ENCODE measurements at places on chromosomes 1 and 21.

DNA sequence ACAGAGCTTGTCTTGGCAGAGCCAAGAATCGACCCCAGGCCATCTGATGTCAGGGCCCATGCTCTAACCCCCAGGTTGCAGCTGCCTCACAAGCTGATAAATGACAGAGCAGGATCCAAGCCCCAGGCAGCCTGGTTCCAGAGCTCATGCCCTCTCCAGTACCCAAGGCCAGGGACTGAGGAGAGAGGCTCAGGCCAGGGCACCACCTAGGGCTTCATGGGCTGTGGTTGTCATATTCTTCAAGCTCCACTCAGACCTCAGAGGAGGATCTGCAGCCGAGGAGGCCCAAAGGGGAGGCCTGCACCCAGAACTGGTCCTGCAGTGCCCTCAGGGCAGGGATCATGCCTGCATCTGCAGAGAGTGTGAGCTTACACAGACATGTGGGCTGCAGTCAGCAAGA, 301.1 kb downstream of the MATN1 start:
- DNase-seq = no peak

DNA sequence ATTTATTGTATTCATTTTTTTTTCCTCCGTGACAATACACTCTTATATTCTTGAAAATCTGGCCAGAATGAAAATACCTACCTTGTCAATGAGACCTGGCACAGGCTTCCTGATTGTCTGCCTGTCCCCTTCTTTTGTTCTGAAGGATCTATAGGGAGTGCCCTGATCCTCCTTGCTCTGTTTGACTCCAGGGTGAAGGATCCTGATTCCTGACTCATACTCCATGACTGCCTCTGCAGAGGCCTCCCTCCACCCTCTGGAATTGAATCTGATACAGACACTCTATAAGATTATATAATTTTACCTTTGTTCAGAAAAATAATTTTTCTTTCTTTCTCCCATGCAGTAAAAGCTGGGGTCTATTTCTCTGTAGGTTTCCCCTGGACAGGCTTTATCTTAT, 116.2 kb downstream of the HMCN1 start:
- DNase-seq = no peak

DNA sequence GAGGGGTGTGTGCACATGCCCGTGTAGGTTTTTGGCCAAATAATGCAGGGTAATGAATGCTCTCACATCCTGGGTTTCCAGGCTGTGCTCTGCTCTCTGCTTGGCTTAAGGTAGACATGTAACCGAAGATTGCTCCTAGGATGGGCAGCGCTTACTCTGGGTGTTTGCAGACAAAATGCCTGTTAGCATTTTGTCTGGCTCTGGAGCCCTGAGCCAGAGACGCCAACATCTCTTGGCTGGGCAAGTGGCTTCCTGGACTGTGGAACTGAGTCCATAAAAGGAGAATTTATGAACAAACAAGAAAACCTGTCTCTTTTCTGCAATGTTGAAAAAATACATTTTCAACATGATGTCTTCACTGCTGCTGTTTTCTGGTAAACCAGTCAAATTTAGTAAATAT, 96.0 kb upstream of the TSPAN2 start:
- no peak for DNase-seq

GRCh38 chr1:158506369-158506987, 34.5 kb downstream of the OR10R2 start:
- DNase-seq = no peak

GRCh38 chr1:3282656-3283430, 171.6 kb upstream of the ARHGEF16 start:
- no peak for DNase-seq

DNA sequence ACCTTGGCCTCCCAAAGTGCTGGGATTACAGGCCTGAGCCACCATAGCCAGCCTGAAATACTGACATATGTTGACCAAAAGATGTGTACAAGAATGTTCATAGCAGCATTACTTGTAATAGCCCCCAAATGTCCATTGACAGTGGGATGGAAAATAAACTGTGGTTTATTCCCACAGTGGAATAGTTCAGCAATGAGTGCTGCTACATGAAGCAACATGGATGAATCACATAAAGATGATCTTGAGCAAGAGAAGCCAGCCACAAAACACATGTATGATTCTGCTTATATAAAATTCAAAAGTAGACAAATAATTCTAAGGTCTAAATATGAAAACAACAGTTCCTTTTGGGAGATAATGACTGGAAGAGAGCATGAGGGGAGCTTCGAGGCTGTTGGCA, 9.1 kb upstream of the CREG1 start:
- DNase-seq = no peak

GRCh38 chr1:109214695-109215623, 1.2 kb downstream of the SARS1 start:
- no peak for DNase-seq

DNA sequence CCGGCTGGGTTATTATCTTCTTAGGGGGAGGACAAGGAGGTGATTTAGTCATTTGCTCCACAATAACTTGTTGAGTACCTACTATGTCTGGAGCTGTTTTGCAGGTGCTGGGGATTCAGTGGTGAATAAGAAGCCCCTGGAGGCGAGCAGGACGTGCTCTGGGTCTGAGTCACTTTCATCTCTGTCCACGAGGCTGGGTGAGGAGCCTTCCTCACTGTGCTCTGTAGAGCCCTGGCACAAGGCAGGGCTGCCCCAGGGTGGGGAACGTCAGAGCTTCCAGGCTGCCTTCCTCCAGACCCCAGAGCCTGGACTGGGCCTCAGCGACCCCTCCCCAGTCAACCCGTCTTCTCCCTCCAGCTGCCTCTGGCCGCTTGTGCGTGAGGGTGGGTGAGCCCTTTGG, 2.5 kb upstream of the PADI6 start:
- DNase-seq = no peak

- DNase-seq = no peak
These were observed 18.6 kb downstream of the NTPCR start for GRCh38 chr1:232968965-232969364.

GRCh38 chr1:27658951-27659496, 13.0 kb downstream of the IFI6 start:
- DNase-seq = no peak

DNA sequence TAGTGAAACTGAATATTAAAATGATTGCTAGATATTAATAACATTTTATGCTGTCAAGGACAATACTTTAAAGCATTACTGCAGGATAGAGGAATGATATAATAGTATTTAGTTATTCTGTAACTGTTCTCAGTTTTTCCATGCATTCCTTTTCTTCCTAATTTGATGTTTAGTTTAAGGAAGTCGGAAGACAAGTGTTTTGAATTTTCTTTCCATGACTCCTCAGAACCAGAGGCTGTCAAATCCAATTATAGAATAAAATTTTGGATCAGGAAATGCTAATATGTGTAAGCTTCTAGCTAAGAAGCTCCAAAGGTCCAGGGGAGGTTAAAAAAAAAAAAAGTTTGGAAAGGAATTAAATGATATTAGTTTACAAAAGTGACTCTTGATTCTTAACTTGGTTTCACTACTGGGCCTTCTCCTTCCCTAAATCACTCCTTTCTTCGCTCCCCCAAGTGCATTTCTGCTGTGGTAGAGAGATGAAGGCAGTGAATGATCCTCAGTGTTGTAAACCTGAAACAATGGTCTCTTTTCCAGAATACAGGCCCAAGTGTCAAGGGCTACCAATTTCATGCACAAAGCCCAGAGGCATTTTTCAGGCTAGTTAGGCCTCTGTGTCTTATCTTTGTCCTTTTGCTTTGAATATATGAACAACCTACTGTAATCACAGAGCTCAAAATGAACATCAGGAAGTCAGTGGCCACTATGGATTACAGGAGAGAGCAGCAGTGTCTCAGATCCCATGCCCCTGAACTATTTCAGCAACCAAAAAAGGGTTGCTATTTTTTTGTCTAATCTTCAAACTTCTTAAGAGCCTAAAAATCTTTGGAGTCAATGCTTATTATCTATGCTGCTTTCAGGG, 6.2 kb downstream of the ADSS2 start:
- DNase-seq = no peak

- no peak for DNase-seq
These were observed 10.4 kb upstream of the TMEM200B start for GRCh38 chr1:29133861-29134694.

- DNase-seq = no peak
These were observed 38.1 kb downstream of the NIBAN1 start for GRCh38 chr1:184935920-184936798.

- DNase-seq = no peak
These were observed 51.6 kb downstream of the IRF2BP2 start for GRCh38 chr1:234558330-234558836.

GRCh38 chr1:183197762-183198161, 11.7 kb downstream of the LAMC2 start:
- DNase-seq = no peak

DNA sequence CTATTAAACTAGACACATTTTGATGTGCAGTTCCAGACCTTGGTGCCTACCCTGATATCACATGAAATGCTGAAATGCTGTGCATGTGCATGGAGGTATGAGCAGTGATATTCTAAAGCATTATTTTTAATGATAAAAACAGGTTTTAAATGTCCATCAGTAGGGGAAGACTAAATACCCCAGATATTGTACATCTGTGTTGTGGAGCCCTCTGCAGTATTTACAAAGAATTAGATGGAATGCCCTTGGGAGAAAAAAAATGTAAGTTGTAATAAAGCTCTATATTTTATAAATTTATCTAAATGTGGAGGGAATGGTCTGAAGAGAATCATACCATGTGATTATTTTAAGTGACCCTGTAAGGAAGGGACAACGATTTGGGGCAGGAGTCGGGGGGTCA, 39.1 kb upstream of the IGSF5 start:
- DNase-seq = no peak

DNA sequence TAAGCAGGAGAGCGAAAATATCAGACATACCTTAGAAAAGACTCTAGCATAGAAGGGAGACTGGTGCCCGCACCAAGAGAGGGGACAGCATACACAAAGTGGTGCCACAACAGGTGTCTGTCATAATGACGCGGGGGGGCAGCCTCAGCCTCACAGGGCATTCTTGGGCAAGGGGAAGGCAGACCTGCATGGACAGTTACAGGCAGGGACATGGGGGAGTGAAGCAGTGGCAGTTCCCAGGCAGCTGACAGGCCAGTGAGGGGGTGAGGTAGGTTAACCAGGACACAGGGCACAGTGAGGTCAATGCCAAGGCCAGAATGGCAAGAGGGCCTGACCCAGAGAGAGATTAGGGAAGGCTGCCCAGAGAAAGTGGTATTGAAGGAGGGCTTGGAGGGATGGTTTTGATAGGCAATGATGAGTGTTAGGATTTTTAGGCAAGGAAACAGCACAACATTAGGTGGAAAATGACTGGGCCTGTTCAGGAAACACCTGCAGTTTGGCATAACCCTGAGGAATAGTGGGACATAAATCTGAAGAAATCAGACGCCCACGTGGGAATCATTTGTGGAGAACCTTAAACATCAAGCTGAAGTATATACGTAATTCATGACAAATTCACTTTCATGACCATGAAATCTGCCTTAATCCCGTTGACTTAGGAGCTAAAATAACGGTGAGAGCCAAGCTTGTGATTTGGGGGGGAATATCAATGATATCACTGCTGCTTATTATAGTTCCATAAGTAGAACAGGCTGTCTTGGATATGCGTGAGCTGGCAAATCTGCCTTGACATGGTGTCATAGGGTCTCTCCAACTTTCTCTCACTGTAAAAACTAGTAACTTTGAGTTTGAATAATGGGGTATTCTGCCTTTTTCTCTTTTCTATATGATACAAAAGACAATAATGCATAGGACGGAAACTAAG, 8.9 kb downstream of the PTPN14 start:
- DNase-seq = no peak

GRCh38 chr1:108617008-108617723, 43.7 kb downstream of the HENMT1 start:
- DNase-seq = no peak

GRCh38 chr1:117967881-117968280, 38.3 kb downstream of the WDR3 start:
- DNase-seq = no peak

- no peak for DNase-seq
These were observed 21.8 kb downstream of the MIS18A start for GRCh38 chr21:32256873-32257620.

DNA sequence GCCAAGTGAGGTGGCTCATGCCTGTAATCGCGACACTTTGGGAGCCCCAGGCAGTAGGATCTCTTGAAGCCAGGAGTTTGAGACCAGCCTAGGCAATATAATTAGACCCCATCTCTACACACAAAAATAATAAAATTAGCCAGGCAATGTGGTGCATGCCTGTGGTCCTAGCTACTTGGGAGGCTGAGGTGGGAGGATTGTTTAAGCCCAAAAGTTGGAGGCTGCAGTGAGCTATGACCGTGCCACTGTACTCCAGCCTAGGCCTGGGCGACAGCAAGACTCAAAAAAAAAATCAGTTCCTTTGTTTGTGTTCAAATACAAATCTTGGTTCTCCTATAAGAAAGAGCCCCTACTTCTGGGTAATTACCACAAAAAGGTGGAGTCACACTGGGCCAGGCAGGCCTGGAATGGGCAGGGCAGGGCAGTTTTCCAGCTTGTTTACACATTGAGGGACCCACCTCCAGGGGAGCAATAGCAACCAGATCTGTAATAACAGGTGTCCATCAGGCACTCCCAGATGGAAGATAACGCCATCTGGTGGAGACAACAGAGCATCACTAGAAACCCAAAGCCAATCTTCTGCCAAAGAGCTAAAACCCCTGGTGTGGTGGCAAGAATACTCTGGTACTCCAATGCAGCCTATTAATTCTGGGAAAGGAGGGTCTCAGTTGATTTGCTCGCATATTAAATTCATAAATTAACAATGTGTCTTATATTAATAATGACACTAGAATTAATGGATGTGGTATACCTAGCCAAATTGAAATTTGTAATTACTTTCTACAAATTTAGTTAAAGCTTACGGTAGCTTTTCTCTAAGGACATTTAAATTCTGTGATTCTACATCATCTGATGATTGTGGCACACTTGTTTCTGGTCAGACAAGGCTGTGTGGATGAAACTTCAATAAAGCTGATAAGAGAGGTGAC, 13.2 kb downstream of the PPP1R15B start:
- peak; percentile 24 for DNase-seq

DNA sequence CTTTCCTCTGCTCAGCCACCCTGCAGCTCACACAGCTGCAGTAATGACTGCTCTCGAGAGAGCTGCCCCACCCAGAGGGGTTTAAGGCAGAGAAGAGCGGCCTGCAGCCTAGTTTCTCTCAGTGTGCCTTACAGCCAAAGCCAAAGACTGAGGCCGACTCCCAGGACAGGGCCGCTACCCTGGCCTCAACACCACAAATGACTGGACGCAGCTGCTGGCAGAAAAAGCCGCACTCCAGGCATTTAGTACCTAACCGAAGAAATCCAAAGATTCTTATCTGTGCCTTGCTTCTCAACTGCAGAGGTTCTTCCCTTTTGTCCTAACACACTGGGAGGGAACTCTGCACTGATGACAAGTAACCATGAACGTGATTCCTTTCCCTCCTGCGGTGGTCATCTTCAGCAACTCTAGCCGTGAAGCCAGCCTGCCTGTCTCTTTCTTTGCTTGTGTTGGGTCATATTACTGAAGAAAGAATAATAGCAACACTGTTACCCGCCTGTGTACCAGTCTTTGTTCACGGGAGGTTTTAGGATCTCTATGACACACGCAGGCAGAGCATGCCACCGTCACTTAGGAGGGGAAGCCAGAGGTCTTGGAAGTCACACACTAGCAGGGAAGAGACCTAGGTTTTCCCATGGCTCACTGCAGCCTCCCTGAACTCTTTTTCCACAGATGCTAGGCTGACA, 202.7 kb downstream of the RHOU start:
- no peak for DNase-seq
